Sigmoid colon (tissue), 7 donors: ENCODE measurements at places on chromosomes 11 and 22. TPM values are rescaled to one million over a fixed set of nuclear protein-coding genes. Genes with fewer than 3 reads are reported as not detected.

Gene MMP7
- polyA plus RNA-seq: not detected

Gene TMEM86A
- 2.3 TPM for polyA plus RNA-seq

Gene APOL5
- not detected for polyA plus RNA-seq

Gene KRTAP5-2
- not detected for polyA plus RNA-seq

Gene MUC5AC
- polyA plus RNA-seq: not detected

Gene DNAJB13
- not detected for polyA plus RNA-seq

Gene SCGB1A1
- polyA plus RNA-seq: 11.4 TPM

Gene RASSF10
- polyA plus RNA-seq: not detected

Gene TSGA10IP
- polyA plus RNA-seq: not detected

Gene CEP126
- 1.8 TPM for polyA plus RNA-seq

Gene MUC15
- not detected for polyA plus RNA-seq

Gene MEI1
- 6.4 TPM for polyA plus RNA-seq

Gene NCAPH2
- 22.2 TPM for polyA plus RNA-seq

Gene ARHGAP8
- polyA plus RNA-seq: 10.9 TPM
